ENCODE measurements at places on chromosomes 1 and 21. TPM values are rescaled to one million over a fixed set of nuclear protein-coding genes. Genes with fewer than 3 reads are reported as not detected.

The PGD gene
- 43.9 TPM for polyA plus RNA-seq

The C1orf56 gene
- polyA plus RNA-seq, result 4.3 TPM

The TMEM54 gene
- polyA plus RNA-seq, result not detected

The DUSP12 gene
- 104 TPM for polyA plus RNA-seq

The APOBEC4 gene
- not detected for polyA plus RNA-seq

The IL20 gene
- not detected for polyA plus RNA-seq

The GIPC2 gene
- not detected for polyA plus RNA-seq

The ANGPTL7 gene
- polyA plus RNA-seq, result not detected

The ZNF648 gene
- not detected for polyA plus RNA-seq

The CDK11B gene
- 25.0 TPM for polyA plus RNA-seq

The VTCN1 gene
- not detected for polyA plus RNA-seq

The KRTAP10-11 gene
- polyA plus RNA-seq, result not detected

The CCDC181 gene
- polyA plus RNA-seq, result not detected

The HSD3B2 gene
- polyA plus RNA-seq, result not detected

The NTMT2 gene
- polyA plus RNA-seq, result not detected

The FCER1G gene
- 3,702 TPM for polyA plus RNA-seq

The RGS2 gene
- polyA plus RNA-seq, result 227 TPM

The PROK1 gene
- polyA plus RNA-seq, result not detected

The ETV3L gene
- not detected for polyA plus RNA-seq

The RGS4 gene
- not detected for polyA plus RNA-seq
